ENCODE measurements at places on chromosomes 6 and 20.

DNA sequence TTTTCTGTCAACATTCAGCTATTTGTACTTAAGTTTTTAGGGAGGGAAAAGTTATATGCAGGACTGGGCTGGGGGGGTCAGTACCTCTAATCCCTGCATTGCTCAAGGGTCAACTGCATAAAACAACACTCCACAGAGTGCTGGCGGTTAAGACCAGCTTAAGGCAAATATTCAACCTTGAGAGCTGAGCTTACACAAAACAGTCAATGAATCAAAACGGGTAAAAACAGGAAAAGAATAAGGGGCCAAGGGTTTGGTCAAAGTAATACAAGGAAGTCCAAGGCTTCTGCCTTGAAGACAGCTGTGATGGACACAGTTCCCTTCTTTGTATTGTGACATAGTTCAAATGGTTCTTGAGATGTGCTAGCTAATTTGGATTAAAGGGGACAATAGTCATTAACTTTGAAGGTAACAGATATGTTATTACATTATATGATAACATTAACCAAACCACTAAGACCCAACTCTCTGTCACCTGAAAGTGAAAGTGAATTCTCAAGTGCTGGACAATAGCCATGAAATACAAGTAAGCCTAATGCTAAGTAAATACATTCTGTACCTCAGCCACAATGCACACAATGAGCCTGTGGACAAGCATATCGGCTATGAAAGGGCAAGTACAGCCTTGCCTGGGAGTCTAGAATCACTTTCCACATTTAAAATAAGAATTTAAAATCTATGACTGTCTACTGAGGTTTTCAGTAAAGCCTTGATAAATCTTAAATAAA, 106.8 kb downstream of the PDE10A start:
- no peak for DNase-seq

DNA sequence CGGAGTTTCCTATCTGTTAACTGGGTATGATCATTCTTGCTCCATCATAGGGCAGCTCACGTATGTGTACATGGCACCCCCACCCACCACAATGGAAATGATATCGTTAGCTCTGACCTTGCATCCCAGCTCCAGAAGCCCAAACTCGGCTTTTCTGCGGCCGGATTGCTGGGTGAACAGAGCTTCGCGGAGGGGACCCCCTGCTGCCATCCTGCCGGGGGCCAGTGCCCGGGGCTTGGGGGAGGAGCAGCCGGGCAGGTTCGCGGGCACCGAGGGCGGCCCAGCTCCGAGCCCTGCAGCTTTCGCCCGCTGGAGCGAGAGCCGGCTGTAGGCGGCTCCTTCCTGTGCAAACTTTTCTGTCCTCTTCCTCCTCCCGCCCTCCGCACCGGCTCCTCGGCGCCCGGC, 24.9 kb upstream of the FUCA2 start:
- DNase-seq = no peak

- DNase-seq = no peak
Observed at GRCh38 chr6:157490611-157491269, 109.8 kb downstream of the ZDHHC14 start.

- DNase-seq = no peak
Observed at GRCh38 chr6:10847684-10848083, 9.3 kb upstream of the MAK start.

GRCh38 chr6:105739764-105740163, 336.9 kb upstream of the PREP start:
- no peak for DNase-seq

DNA sequence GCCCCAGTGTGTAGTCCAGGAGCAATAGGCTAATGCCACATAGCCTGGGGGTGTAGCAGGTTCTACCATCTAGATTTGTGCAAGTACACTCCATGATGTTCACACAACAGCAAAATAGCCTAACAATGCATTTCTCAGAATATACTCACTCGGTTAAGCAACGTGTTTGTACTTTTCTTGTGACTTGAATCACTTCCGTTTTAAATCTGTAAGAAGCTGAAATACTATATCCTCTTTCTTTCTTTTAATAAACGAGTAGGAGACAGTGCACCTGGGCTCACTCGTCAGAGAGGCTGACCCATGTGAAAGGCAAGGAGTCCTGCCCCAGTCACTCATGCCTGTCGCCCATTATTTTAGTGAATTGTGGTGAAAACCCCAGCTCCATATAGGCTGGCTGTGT, 201.6 kb downstream of the FOXA2 start:
- DNase-seq = no peak

- no peak for DNase-seq
Observed at GRCh38 chr6:109351231-109352130, 30.8 kb downstream of the CD164 start.

- DNase-seq = no peak
Observed at GRCh38 chr20:32626407-32626806, 41.3 kb upstream of the NOL4L start.

DNA sequence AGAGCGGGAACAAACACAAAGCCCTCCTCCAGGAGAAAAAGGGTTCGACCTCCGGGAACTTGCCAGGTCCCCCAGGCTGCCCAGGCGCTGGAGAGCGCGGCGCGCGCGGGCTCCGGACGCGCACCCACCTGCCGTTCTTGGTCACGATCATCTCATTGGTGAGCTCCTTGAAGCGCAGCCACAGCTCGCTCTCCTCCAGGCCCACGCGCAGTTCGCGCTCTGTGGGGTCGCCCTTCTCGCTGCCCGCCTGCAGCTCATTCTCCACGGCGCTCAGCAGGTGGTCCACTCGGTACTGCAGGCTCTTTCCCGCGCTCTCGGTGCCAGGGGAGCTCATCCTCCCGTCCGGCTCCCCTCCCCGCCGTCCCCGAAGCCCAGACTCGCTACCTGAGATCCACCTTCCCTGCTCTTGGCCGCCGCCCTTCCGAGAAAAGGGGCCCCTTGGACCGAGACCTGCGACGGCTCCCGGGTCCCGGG, 356 bp downstream of the TBXT start:
- no peak for DNase-seq

DNA sequence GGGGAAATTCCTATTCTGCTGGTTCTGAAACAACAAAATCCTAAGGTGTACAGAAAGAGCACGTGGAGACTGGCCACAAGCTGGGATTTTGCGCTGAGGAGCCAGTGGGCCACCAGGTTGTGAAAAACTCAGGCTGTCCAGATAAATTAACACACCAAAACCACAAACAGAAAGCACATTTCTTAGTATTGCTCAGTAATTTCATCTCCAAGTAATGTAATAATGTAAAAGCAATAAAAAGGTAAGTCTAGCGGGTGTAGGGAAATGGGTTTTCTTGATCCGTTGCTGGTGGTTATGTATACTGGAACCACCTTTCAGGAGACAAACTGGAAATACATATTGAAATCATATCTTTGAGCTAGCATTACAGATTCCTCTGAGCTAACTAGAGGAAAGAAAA, 195.6 kb upstream of the CNR1 start:
- DNase-seq = no peak

DNA sequence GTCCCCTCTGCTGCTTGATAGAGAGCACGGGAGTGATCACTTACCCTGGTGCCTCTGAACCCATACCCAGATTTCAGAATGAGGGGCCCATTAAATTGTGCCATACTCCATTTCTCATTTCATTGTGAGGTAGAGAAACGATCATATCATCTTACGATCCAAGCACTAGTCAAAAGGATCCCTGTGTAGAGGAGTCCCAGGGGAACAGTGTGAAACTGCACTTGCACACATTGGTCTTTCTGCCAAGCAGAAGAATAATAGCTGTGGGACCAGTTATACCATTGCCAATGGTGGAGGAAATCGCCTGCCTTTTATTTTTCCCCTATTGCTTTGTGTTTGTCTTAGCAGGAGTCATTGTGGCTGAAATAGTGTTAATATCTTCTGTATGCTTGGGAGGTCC, 161.9 kb downstream of the FARS2 start:
- no peak for DNase-seq

DNA sequence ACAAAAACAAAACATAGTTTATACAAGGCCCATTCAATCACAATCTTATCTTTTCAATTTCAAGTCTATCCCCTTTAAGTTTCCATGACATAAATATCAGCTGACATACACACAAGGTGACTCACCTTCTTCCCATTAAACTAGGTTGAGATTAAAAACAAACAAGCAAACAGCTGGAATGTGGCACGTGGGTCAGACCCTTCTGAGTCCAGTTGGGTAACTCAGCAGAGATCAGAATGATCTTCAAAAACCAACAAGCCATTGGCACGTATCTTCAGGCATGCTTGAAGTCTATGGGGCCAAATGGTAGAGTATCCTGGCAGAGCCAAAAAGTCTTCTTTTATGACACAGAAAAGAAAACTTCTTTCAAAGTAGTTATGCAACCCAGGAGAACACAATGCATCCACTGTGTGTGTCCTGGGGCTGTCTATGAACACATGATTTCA, 603.5 kb upstream of the CITED2 start:
- DNase-seq = no peak
